ENCODE measurements at places on chromosomes 2 and 18.

DNA sequence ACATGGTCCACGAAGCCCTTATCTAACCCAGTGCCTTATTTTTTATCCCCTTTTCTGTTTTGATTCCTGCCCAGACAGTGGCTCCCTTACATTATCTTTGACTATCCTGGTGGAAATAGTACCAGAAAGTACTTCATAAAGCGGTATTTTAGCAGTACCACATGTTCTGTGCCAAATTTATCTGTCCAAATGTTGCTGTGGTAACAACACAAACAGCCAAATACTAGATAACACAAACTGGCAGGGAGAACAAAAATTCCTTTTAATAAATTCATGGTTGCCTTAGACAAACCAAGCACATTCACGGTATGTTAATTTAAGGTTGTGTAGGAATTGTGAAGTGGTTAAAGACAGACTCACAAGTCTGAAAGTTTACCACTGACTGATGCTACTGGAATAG, 187.9 kb upstream of the LHCGR start:
- DNase-seq: no peak

DNA sequence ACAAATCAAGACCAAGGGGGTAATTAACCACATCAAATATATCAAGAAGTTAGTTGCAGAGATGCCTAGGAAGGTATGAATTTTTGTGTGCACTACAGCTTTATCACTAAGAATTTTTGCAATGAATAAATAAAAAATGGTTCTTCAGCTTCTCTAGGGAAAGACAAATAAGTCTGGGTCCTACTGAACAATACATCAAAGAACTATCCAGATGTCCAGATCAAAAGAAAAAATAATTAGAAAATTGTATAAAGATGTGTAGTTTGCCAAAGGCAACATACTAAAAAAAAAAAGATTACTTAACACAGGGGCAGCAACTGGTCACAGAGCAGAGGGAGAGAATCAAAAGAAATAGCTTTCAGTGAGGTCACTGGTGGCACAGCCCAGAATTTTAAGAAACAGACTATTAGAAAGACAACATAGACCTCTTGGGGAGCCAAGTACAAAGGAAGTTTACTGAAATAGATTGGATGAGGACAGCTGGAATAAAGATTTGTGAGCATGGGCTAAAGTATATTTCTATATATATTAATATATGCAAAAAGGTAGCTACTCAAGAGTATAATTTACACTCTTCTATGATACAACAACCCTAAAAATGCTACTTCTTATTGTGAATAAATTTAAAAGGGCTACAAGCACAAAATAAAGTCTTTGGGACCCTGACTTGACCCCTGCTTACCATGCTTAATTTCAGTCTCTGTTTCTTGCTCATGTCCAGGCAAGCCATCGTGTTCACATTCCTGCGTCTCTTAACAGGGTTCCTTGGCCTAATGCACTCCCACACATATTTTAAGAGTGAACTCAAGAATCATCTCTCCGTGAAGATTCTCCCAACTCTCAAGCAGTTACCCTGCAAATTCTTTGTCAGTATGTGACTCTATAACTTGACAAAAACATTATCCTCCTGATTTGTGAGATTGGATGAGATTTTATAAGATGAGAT, 99.0 kb upstream of the GRB14 start:
- DNase-seq: no peak

DNA sequence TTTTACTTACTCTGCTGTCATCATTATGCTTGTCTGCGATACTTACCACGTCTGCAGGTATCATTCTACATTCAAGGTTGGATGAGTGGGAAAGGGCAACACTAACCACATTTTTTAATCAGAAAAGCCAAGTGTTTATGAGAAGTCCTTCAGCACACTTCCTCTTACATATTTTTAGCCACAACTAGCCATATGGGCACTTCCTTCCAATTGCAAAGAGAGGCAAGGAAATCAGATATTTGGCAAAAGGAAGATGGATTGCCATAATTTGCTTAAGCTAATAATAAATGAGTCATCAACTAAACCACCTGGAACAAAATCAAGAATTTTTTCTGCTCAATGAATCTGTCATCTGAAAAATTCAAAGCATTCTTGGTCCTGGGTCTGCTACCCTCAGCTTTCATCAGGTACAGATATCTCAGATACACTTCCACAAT, 16.7 kb upstream of the MRO start:
- DNase-seq: no peak

GRCh38 chr2:30165617-30166016, 18.8 kb downstream of the YPEL5 start:
- DNase-seq: no peak

DNA sequence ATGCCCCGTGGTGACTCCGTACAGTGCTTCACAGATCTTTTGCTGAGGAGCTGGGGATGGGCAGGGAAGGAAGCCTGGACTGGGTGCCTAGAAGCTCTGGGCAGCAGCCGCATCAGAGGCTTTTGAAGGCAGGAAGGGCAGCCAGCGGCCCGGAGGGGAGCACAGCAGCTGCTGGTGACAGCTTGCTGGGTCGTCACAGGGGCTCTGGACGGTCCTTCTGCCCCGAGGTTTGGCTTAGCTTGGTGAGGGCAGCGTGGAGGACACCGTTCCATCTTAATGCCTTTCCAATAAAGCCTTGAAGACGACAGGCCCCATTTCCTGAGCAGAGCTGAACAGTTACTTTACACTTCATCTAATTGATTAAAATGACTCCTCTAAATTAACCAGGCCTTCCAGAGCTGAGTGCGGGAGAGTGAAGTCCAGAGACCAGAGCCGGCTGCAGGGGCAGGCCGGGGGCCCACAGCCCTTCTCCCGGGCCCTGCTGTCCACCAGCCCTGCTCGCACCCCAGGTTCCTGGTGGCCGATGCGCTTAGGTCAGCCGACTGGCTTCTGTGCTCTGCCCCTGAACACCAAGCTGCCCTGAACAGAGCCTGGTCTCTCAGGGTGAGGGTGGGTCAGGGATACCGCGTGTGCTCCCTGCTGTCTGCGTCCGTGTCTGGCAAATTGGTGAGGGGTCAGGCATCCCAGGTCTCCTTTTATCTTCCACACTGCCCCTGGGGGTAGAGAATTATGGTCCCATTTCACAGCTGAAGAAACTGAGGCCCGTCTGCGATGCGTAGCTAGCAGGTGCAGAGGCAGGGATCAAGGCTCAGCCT, 43.5 kb downstream of the RRM2 start:
- no peak for DNase-seq

GRCh38 chr2:204973616-204974015, 428.3 kb downstream of the PARD3B start:
- no peak for DNase-seq

DNA sequence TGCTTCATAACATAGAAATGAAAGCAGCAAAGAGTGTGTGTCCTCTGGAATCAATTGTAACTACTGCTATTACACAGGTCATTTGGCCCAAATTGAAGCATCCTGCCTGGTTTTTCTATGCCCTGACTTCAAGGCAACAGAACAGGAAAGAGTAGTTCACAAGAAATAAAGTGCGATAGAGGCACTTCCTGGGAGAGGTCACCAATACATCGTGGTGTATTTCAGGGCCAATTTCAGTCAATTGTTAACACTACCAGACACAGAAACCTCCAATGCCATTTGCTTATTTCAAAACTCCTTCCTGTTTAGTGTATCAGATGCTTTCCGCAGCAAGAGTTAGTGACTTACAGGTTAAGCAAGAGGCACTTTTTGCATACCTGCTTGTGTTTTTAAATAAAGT, 292.1 kb downstream of the ETAA1 start:
- no peak for DNase-seq

GRCh38 chr2:105822186-105822585, 77.5 kb downstream of the NCK2 start:
- DNase-seq: no peak
